ENCODE measurements at places on chromosomes 4 and X. TPM values are rescaled to one million over a fixed set of nuclear protein-coding genes. Genes with fewer than 3 reads are reported as not detected.

GRCh38 chr4:20754036-20754435, 53.8 kb downstream of the PACRGL start:
- DNase-seq = no peak

DNA sequence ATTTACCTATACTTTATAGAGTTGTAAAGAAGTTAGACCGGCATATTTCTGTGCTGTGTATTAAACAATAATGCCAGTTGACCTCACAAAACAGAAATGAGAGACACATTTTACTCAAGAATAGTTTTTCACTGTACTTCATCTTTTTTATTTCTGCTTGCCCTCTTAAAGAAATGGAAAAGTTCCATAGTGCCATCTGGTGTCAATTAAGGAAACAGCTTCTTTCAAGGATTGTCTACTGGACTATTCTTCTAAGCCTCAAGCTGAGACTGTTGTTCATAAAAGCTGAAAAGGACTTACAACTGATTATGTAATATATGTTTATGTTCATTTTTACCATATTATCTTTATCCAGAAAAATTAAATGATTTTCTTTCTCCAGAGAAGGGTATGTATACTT, 1523.7 kb downstream of the ARAP2 start:
- DNase-seq = no peak

- no peak for DNase-seq
Observed at GRCh38 chrX:153611298-153612095, 12.6 kb upstream of the CCNQ start.

The CSAG2 gene
- not detected for total RNA-seq

The SRPX2 gene
- not detected for total RNA-seq

The BEX1 gene
- total RNA-seq = not detected

Data from natural killer cell (primary cell).